ENCODE measurements at places on chromosomes 1 and 21.

DNA sequence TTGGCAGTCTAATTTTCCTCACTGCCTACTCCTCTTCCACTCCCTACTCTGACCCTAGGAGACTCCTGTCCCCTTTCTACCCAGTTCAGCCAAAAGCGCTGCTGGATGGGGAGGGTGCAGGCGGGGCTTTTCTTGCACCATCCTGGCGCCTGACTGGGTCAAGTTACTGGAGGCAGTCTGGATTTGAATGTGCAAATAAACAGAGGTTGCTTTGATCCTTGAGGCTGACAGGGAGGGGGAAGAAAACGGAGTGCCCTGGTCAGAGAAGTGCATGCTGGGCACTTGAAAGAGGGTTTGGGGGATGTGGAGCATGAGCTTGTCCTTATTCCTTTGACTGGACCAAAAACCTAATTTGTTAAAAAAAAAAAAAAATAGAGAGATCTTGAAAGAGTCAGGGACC lies 76.8 kb upstream of the SOX13 start:
- DNase-seq: no peak

GRCh38 chr1:160539990-160540858 lies 17.2 kb upstream of the SLAMF6 start:
- DNase-seq: peak; percentile 60

GRCh38 chr1:86155051-86155806 lies 1.3 kb downstream of the COL24A1 start:
- DNase-seq: no peak

GRCh38 chr1:53148123-53148522 lies 5.7 kb upstream of the SLC1A7 start:
- no peak for DNase-seq

- DNase-seq: no peak
Observed at GRCh38 chr1:245645406-245645805, 490.6 kb downstream of the KIF26B start.

GRCh38 chr1:31140299-31140698 lies 74.8 kb upstream of the PUM1 start:
- no peak for DNase-seq

GRCh38 chr1:95035536-95035935 lies 37.2 kb downstream of the ALG14 start:
- DNase-seq: no peak

- DNase-seq: no peak
Observed at GRCh38 chr1:161046605-161047228, 940 bp upstream of the USF1 start.

DNA sequence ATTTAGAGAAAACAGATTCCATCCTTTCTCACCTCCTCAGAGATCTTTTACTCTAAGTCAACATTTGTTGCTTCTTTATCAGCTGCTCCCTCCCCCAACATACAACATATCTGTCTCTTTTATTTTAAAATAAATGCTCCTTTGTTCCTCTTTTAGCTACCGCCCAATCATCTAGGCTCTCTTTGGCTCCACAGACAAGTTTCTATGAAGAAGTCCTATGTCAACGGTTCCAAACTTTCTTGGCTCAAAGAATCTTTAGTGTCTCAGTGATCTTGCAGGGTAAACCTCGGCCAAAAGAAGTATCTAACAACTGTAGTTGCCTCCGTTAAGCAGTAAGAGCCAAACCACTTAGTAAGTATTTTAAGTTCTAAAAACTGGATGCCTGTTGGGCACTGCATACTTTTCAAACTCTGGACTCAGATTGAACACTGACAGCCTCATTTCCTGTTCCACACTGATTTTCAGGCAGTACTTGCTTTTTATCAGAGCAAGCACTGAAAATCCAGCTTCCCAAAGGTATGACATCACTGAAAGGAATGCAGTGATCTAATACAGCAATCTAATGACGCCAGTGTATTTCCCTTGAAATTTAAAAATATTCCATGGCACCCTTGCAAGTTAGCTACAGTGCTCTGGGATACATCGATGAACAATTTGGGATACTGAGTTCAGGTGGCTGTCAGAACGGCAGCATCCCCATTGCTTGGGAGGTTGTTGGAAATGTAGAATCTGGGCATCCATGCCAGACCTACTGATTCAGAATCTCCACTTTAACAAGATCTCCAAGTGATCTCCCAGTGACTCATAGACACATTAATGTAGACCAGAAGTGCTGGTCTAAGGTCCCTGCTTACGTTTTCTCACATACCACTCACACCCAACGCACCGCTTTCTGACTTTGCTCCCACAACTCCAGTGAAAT lies 26.8 kb downstream of the EGLN1 start:
- DNase-seq: no peak

DNA sequence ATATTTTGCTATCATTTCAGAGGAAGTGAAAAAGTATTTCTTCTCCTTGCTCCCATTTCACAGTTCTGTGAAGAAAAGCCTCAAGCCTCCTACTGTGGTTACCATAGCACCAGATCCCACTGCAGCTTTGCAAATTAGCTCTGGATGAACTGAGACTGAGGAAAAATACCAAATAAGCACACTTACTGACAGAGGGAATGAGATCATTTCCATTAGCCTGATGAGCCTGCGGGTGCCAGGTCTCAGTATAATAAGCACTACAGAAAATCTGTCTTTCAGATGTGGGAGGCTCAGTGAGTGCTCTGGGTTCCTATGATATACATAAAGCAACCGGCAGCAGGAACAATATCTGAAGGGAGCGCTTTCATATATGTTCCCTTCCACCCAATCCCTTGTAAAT lies 21.4 kb downstream of the XKR8 start:
- no peak for DNase-seq

GRCh38 chr1:1982379-1983232 lies 21.0 kb downstream of the CFAP74 start:
- DNase-seq: no peak

Data from stimulated activated CD4-positive, alpha-beta T cell treated with anti-CD3 and anti-CD28 coated beads, Interleukin-15, amount 100 ng/mL, for 24 hours (primary cell).